Naive thymus-derived CD8-positive, alpha-beta T cell (primary cell): ENCODE measurements at places on chromosomes 4 and X. TPM values are rescaled to one million over a fixed set of nuclear protein-coding genes. Genes with fewer than 3 reads are reported as not detected.
A peak's percentile ranks its signal among the peaks of the same experiment; 100 is the strongest.

- H3K36me3 ChIP-seq = peaks cover 6% of the 10 kb centered on the region
- peak; percentile 38 for DNase-seq
- no peaks in the 10 kb centered on the region for H3K27me3 ChIP-seq
These were observed 20.8 kb downstream of the LIN54 start for GRCh38 chr4:82989575-82990429.

- no peaks in the 10 kb centered on the region for H3K27me3 ChIP-seq
- H3K27ac ChIP-seq = no peak overlapping the region
- H3K36me3 ChIP-seq = peaks cover 11% of the 10 kb centered on the region
- DNase-seq = no peak
- H3K4me1 ChIP-seq = peaks cover 55% of the 10 kb centered on the region
- H3K4me3 ChIP-seq = no peak overlapping the region
These were observed 13.1 kb downstream of the TAB3 start for GRCh38 chrX:30875957-30876356.

GRCh38 chr4:168879188-168879587, 130.9 kb downstream of the CBR4 start:
- H3K27ac ChIP-seq = no peak overlapping the region
- peaks cover 77% of the 10 kb centered on the region for H3K27me3 ChIP-seq
- H3K36me3 ChIP-seq = peaks cover 2% of the 10 kb centered on the region
- no peak for DNase-seq
- peak overlapping the region; percentile 8 for H3K4me3 ChIP-seq

DNA sequence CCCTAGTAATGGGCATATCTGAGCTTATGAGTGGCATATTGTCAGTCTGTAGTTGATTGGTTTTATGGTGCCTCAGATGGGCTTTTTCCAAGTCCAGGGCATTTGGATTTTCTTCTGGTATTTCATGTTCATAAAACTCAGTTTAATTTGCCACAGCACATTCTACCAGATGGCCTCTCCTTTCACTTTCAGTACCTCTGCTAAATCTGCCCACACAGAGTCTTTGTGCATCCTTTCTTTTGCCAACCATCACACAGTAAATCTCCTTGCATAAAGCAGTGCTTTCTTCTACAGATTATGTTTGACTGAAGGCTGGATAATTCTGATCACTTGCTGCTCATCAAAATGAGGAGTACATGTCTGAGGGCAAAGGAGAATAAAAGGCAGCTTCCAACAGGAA, 98.2 kb downstream of the HS6ST2 start:
- no peak for DNase-seq
- no peaks in the 10 kb centered on the region for H3K4me1 ChIP-seq
- H3K27ac ChIP-seq = no peak overlapping the region
- H3K4me3 ChIP-seq = no peak overlapping the region

DNA sequence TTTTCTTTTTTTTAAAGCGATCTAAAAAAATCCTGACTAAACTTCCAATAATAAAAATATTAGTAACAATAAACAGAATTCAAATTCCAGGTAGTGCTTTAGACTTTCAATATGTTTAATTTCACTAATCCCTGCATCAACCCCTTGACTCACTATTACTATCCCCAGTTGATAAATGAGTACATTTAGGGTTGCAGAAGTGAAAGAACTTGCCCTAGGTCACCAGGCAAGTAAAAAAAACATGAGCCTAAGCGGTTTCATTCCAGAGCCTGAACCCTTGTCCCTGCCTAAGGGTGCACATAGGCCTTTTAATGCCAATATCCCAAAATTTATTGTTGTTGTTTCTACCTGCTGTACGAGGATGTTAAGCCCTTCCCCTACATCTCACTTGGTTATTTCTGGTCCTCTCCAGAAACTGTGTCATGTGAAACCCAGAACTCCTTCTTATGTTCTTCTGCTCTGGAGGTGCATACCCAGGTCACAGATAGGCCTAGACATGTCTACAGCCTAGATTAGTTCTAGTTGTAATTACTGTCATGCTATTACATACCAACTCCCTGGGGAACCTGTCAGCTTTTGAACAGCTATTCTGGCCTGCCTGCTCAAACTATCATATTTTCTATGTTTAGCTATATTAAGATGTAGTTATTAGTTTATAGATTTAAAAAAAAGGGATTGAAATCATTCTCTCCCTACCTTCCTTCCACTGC, 244.5 kb upstream of the PITX2 start:
- H3K27ac ChIP-seq = no peak overlapping the region
- no peak overlapping the region for H3K4me3 ChIP-seq

- H3K36me3 ChIP-seq = peaks cover 9% of the 10 kb centered on the region
- peak overlapping the region; percentile 74 for H3K27ac ChIP-seq
- no peak for DNase-seq
- H3K27me3 ChIP-seq = no peaks in the 10 kb centered on the region
These were observed 119.7 kb downstream of the NFKB1 start for GRCh38 chr4:102620697-102621497.

DNA sequence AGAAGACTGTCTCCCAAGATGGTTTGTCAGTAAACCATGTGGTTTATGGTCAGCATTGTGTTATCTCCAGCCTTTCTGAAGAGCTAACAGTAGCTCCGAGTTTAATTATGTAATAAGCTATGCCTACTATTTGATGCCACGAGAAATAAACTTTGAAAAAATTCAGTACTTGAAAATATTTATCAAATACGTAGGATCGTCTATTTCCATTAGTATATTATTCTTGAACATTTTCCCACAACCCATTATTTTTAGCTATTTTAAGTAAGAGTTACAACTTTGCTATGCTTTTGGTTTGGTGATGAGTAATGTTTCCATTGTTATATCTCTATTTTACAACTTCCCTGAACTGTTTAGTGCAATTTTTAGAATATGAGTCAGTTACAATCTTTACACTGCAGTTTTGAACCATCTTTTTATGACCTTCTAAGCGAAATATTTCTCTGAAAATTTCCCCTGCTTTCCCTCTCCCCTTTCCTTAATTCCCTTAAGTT, 44.5 kb upstream of the TRIM2 start:
- no peak overlapping the region for H3K4me3 ChIP-seq
- DNase-seq = no peak
- no peak overlapping the region for H3K27ac ChIP-seq
- peaks cover under 1% of the 10 kb centered on the region for H3K36me3 ChIP-seq

DNA sequence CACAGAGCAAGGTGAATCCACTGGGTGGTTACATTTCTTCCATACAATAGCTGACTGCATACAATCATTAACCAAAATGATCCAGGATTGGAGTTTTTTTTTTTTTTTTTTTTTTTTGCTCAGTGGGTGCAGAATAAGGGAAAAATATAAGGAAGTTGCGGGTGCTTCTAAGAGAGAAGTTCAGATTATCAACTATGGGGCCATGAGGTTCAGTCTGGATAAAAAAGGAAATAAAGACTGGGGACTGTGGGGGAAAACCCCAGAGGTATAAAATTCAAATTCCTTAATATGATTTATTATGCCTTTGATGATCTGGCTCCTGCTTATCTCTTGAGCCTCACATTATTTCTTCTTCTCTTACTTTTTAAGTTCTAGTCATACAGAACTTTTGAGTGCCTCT, 5.9 kb upstream of the EIF1AX start:
- H3K27ac ChIP-seq = no peak overlapping the region
- no peak overlapping the region for H3K4me3 ChIP-seq
- H3K36me3 ChIP-seq = peaks cover 22% of the 10 kb centered on the region

GRCh38 chrX:46407753-46408130, 137.5 kb downstream of the ZNF674 start:
- DNase-seq = no peak
- no peaks in the 10 kb centered on the region for H3K27me3 ChIP-seq
- H3K36me3 ChIP-seq = no peaks in the 10 kb centered on the region
- H3K4me1 ChIP-seq = no peaks in the 10 kb centered on the region
- H3K27ac ChIP-seq = no peak overlapping the region

DNA sequence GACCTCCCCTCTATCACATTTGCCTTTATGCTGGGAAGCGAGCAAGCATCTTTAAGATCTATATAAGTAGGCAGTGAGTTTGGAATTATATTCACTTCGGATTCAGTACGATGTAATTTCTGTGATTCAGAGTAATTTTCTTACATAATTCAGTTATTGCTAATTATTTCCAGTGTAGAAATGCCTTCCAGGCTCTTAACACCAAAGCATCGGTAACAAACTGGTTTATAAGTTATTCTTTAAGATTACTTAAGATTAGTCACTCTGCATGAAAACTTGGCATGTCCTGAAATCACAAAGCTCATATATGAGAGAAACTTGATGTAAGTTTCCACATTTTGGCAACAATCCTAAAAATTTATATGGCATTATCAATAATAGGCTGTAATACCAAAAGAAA, 120.8 kb downstream of the ADAMTS3 start:
- no peaks in the 10 kb centered on the region for H3K36me3 ChIP-seq
- H3K4me3 ChIP-seq = no peak overlapping the region
- no peaks in the 10 kb centered on the region for H3K4me1 ChIP-seq
- H3K27me3 ChIP-seq = peaks cover 4% of the 10 kb centered on the region
- no peak for DNase-seq
- H3K27ac ChIP-seq = no peak overlapping the region

GRCh38 chr4:170748975-170749374, 659.2 kb upstream of the AADAT start:
- H3K27ac ChIP-seq = no peak overlapping the region
- no peaks in the 10 kb centered on the region for H3K36me3 ChIP-seq
- DNase-seq = no peak
- H3K27me3 ChIP-seq = no peaks in the 10 kb centered on the region

DNA sequence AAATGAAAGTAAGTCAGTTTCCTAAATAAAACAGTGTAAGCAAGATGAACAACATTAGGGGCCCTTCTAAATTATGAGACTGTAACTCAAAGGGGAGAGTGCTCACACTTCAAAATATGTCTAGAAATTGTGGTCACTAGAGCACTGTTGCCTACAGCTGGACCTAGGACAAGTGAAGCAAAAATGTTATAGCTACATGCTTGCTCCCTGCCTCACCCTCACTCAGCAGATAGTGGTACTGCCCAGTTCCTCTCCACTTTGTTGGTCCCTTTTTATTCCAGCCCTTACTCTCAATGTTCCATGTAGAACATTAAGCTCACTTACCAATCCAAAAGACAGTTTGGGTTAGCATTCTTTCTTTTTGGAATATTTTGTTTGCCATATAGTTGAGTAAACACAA, 147.3 kb downstream of the GRIA3 start:
- peaks cover 1% of the 10 kb centered on the region for H3K27me3 ChIP-seq
- no peak overlapping the region for H3K4me3 ChIP-seq
- no peak overlapping the region for H3K27ac ChIP-seq
- H3K36me3 ChIP-seq = no peaks in the 10 kb centered on the region
- H3K4me1 ChIP-seq = no peaks in the 10 kb centered on the region

DNA sequence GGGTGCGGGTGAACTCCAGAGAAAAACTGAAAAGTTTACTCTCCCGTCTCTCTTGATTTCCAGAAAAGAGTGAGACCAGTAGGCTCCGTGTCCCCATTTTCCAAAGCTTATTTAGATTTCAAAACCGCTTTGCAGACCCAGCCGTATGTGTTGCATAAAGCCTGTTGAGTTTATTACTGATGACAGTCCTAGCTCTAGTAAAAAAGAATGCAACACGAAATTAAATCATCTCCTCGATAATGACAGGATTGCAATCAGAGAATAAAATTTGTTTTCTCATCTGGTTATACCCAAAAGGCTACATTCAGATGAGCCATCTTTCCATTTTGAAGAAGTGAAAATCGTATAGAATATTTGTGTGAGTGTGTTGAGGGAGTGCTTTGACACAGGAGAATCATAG, 16.1 kb upstream of the VCX3A start:
- H3K4me3 ChIP-seq = no peak overlapping the region
- H3K27me3 ChIP-seq = no peaks in the 10 kb centered on the region
- H3K27ac ChIP-seq = no peak overlapping the region
- no peaks in the 10 kb centered on the region for H3K4me1 ChIP-seq
- no peak for DNase-seq
- no peaks in the 10 kb centered on the region for H3K36me3 ChIP-seq

DNA sequence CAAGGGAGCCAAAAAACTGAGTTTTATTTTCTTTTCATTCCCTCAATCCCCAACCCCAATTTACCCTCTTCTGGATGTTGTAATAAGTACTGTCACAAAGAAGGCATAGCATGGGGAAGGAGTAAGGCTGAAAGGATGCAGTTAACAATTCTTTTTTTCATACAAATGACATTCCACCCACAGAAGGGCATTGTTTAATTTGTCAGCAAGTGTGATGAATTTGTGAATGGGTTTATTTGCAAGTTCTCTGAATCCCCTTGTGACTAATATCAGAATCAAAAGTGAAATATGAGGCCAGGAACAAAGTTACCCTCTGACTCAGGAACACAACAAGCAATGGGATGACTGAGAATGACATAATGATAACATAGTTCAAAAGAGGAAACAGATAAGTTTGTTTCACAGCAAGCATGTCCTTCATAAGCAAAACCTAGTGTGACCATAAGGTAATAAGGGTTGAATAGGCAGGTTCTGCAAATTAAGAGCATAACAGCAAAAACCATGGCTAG, 2.1 kb downstream of the GEMIN8 start:
- no peaks in the 10 kb centered on the region for H3K27me3 ChIP-seq
- H3K4me1 ChIP-seq = peaks cover 28% of the 10 kb centered on the region
- DNase-seq = no peak
- H3K36me3 ChIP-seq = peaks cover 6% of the 10 kb centered on the region
- no peak overlapping the region for H3K4me3 ChIP-seq
- no peak overlapping the region for H3K27ac ChIP-seq

- H3K4me3 ChIP-seq = peak overlapping the region; percentile 59
- H3K27me3 ChIP-seq = no peaks in the 10 kb centered on the region
- H3K36me3 ChIP-seq = peaks cover 16% of the 10 kb centered on the region
- peak overlapping the region; percentile 80 for H3K27ac ChIP-seq
- DNase-seq = no peak
These were observed 6.2 kb downstream of the HNRNPD start for GRCh38 chr4:82367438-82368097.

GRCh38 chrX:7294483-7294882, 146.5 kb upstream of the PUDP start:
- H3K27ac ChIP-seq = no peak overlapping the region
- no peak overlapping the region for H3K4me3 ChIP-seq
- H3K27me3 ChIP-seq = no peaks in the 10 kb centered on the region
- H3K36me3 ChIP-seq = no peaks in the 10 kb centered on the region
- no peaks in the 10 kb centered on the region for H3K4me1 ChIP-seq
- DNase-seq = no peak

GRCh38 chrX:24963823-24964222, 51.9 kb downstream of the ARX start:
- H3K4me3 ChIP-seq = no peak overlapping the region
- no peak for DNase-seq
- H3K4me1 ChIP-seq = no peaks in the 10 kb centered on the region
- no peak overlapping the region for H3K27ac ChIP-seq
- H3K27me3 ChIP-seq = no peaks in the 10 kb centered on the region

GAB3 gene
- total RNA-seq = 9.9 TPM

GPR50 gene
- total RNA-seq = not detected
